ENCODE measurements at places on chromosomes 13 and 19. TPM values are rescaled to one million over a fixed set of nuclear protein-coding genes. Genes with fewer than 3 reads are reported as not detected.

The ONECUT3 gene
- total RNA-seq, result 0.05 TPM

The GFY gene
- not detected for total RNA-seq

The SYCN gene
- total RNA-seq, result not detected

The PEG3 gene
- total RNA-seq, result 1.4 TPM

The C19orf18 gene
- 0.86 TPM for total RNA-seq

The PROZ gene
- total RNA-seq, result not detected

The CLDN10 gene
- 0.64 TPM for total RNA-seq

The OR10H1 gene
- total RNA-seq, result not detected

The TPGS1 gene
- 13.3 TPM for total RNA-seq

The PEAK3 gene
- 0.29 TPM for total RNA-seq

The ZNF528 gene
- total RNA-seq, result 11.5 TPM

The PPAN gene
- 21.6 TPM for total RNA-seq

The FSD1 gene
- total RNA-seq, result 2.4 TPM

The AMER2 gene
- 0.08 TPM for total RNA-seq

The CLIP3 gene
- 3.4 TPM for total RNA-seq

The ZNF98 gene
- total RNA-seq, result not detected

The NFIX gene
- 73.8 TPM for total RNA-seq

The MRPS31 gene
- total RNA-seq, result 21.7 TPM

All from colonic mucosa (tissue), 4 donors.